ENCODE measurements at places on chromosomes 5 and 9.

DNA sequence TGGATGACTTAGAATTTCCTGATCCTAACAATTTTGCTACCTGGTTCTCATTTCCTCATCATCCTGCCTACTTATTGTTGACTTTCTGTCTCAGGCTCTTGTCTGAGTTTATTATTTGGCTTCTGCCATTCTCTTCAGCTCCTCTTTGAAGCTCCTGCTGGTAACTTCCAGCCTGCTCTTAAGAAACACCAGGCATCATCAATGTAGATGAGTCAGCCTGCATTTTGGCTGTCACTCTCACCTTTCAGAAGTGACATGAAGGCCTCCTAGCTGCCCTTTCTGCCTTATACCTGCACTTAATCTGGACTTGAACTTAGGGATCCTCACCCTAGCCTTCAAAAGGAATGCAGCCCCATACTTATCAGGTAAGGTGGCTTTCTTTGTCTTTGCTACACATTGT, 551.8 kb upstream of the ZNF608 start:
- DNase-seq, result no peak

DNA sequence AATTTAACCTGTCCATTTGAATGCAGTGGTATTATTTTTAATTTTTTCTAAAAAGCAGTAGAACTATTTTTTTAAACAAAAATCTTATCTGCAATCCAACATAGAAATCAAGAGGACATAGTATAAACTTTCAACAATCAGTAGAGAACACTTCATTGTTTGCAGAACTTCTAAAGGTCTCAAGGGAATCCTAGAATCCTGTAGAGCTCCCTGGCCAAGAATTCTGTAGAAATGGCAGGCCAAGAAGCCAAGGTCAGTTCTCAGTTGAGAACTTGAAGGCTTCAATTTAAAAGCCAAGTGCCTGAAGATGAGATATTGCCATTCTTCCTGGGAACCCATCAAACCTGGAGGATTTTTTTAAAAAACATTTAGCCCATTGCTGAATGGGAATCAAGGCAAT, 199.2 kb upstream of the KLF4 start:
- no peak for DNase-seq

DNA sequence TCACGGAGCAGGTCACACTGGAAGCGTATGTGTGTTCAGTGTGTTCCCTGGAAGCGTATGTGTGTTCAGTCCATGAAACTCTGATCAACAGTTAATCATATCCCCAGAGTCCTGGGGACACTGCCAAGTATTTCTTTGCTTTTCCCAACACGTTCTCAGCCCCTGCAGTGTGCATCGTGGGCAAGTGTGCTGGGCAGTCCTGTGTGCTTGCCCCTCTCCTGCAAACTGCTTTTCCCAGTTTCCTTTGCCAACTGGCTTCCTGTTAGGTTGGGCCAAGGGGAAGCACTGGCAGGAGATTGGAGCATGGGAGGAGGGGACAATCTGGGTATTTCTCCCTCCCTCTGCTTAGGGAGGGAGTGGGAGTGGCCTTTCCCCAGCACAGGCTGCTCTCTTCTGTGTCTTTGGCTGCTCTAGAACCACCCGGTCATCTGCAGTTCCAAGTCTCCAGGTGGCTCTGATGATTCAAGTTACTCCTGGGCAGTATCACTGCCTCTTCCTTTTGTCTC, 36.8 kb upstream of the NEK6 start:
- no peak for DNase-seq

GRCh38 chr5:67050635-67051034, 146.0 kb downstream of the CD180 start:
- DNase-seq, result no peak

DNA sequence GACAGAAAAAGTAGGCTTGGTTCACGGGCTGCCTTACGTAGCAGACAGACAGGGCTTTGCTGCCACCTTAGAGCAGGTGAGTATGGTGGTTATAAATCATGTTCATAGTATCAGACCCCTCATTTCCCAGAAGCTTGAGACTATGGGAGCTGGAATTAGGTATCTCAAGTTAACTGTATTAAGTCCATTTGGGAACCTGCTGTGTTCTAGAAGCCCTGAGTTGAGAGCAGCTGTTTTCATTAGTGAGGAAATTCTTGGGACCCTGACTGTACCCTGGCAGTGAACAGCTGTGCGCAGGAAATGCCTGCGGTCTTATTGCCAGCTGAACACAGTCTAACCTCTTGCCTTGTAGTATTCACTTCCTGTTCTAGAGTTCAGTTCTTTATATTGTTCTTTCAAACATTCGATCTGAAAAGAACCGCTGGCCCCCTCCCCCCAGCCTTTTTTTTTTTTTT, 29.8 kb downstream of the UGCG start:
- no peak for DNase-seq

Data from glutamatergic neuron (in vitro differentiated cells).